ENCODE measurements at places on chromosomes 4 and X.

DNA sequence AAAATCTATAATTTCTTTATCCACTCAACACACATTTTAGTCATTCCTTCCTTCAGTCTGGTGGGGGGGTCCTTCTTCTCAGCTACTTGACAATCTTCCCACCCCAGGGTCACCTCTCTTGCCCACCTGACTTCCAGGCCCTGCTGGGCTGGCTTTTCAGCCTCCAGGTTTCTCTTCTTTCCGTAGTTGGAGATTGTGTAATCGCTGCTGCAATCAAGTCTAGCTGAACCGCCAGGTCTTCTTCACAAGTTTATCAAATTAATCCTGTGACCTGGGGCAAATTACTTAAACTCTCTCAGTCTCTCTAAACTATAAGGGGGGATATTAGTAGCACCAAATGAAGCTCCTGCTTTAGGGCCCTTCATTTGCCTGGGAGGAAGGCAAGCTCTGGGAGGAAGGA lies 102.9 kb upstream of the TNIP3 start:
- DNase-seq, result no peak

GRCh38 chr4:97038146-97038516 lies 1105.1 kb downstream of the STPG2 start:
- no peak for DNase-seq

- no peak for DNase-seq
These were observed 194.3 kb upstream of the RPS6KA3 start for GRCh38 chrX:20461002-20461401.

- no peak for DNase-seq
These were observed 40.1 kb downstream of the TET2 start for GRCh38 chr4:105186701-105187161.

- no peak for DNase-seq
These were observed 23.1 kb upstream of the SMIM31 start for GRCh38 chr4:164730705-164731393.

- no peak for DNase-seq
These were observed 130.4 kb upstream of the RADX start for GRCh38 chrX:106481341-106481740.

DNA sequence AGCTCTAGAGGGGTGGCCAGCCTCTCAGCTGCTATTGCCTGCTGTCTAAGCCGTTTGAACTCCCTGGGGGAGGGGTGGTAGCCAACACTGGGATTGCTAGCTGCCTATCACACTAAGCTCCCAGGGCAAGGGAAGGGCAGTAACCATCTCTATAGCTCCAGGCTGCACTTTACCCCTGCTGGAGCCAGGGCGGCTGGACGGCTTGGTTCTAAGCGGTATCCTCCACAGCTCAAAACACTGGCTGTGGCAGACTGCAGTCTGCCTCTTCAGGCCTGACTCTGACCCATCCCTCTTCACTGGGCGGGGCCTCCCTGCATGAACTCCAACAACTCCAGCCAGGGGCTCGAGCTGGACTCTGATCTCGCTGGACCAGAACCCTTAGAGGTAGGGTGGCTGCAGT lies 55.3 kb upstream of the GNRHR start:
- DNase-seq, result no peak

DNA sequence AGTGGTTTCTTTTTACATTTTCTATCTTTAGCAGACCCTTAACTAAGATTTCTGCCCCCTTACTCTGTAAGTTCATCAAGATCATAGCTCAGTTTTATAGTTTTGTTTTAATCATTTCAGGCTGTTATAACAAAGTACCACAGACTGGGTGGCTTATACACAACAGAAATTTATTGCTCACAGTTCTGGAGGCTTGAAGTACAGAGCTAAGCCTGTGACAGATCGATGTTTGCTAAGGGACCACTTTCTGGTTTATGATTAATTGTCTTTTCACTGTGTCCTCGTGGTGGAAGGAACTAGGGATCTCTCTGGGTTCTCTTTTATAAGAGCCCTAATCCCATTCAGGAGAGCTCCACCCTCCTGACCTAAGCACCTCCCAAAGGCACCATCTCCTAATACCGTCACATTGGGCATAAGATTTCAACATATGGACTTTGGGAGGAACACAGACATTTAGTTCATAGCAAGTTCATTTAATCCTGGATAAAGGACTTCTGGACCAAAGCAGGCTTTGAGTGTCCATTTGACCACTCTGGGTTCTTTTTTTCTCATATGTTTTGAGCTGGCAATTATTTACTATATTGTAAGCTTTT lies 137.0 kb upstream of the IL15 start:
- DNase-seq, result no peak

- DNase-seq, result no peak
These were observed 24.4 kb upstream of the JAKMIP1 start for GRCh38 chr4:6224735-6225134.

GRCh38 chr4:89284828-89285227 lies 22.8 kb downstream of the GPRIN3 start:
- no peak for DNase-seq

GRCh38 chrX:149004936-149005335 lies 500.2 kb downstream of the IDS start:
- no peak for DNase-seq

- no peak for DNase-seq
These were observed 870.9 kb upstream of the FRG1 start for GRCh38 chr4:189069772-189070171.

GRCh38 chr4:66849596-66849995 lies 695.7 kb downstream of the CENPC start:
- DNase-seq, result no peak

GRCh38 chr4:173170182-173170778 lies 1.7 kb downstream of the GALNT7 start:
- no peak for DNase-seq

DNA sequence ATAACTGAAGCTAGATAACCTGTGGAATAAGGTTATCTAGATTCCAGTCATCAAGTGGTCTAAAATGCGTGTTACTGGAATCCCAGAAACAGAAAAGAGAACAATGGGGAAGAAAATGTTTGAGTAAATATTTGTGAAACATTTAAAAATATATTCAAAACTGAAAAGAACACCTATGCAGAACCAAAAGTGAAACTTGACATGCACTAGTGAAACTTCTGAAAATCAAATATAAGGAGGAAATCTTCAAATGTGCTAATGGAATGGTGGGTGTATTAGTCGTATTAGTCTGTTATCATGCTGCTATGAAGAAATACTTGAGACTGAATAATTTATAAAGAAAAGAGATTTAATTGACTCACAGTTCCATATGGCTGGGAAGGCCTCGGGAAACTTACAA lies 512.4 kb upstream of the KLHL4 start:
- DNase-seq, result no peak

GRCh38 chrX:153334654-153335295 lies 822 bp downstream of the ZNF275 start:
- DNase-seq, result no peak

DNA sequence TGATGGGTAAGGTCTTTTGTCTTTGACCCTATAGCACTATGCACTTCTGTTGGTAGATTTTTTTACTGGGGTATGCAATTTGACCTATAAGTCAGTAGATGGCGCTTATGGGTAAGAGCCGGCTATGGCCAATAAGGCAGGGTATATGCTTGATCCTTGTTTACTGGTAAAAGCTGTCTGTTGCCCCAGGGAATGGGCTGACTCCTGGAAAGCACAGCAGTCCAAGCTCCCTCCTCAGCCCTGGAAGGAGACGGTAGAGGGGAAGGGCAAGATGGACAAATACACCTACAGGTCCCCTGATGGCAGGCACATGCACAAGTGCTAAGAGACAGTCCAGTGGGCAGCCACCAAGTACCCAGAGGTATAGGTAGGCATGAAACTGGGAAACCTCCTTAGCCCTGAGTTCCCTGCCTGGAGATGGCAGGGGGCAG lies 63.7 kb downstream of the ADAMTS3 start:
- no peak for DNase-seq

DNA sequence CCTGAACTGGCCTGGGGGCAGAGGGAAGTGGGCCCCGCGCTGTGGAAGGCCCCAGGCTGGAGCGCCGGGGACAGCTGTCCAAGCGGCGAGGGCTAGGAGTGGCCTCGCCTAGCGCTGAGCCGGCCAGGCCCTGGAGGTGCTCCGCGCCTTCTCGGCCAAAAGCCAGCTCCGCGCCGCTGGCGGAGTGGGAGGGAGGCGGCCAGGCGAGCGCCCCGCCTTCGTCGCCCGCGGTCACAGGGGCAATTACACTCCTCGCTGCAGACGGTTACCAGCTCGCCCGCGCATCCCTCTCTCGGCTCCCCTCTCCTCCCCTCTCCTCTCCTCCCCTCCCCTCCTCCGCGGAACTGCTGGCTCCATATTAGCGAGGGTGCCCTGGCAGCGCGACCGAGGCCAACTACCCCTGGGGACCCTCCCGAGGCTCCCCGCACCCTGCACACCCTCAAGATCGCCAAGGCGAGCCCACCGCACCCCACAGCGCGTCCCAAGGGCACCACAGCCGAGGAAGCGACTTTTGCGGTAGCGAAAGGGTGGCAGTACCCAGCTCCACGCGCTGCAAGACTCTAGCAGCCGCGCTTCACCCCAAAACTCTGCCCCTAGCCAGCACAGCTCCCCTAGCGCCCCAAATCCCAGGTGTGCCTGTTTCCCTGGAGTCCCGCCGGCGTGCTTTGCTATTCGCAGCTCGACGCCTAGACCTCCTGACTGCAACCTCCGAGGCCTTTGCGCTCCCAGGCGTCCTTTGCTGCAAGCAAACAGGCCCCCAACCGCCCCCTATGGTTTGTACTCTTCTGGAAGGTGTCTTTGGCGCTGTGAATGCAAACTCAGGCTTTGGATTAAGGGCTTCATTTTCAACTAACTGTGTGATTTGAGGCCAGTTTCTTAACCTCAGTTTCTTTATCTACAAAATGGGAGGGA lies 91.4 kb downstream of the BCOR start:
- DNase-seq, result no peak

GRCh38 chrX:118108304-118108703 lies 8.3 kb downstream of the KLHL13 start:
- no peak for DNase-seq

DNA sequence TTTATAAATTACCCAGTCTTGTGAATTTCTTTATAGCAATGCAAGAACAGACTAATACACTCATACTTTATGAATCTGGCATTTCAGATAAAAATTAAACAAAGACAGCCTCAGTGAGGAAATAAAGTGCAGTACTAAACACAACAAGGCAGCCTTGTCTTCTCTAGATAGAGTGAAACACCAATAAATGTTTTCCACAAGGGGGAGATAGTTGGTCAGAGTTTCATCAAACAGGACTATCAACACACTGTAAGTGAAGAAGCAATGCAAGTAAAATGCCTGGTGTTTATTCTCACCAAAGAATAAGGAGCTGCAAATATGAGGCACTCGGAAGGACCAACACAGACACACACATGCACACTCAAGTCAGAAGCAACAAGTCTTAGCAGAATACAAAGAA lies 62.8 kb downstream of the FAM9B start:
- DNase-seq, result no peak

DNA sequence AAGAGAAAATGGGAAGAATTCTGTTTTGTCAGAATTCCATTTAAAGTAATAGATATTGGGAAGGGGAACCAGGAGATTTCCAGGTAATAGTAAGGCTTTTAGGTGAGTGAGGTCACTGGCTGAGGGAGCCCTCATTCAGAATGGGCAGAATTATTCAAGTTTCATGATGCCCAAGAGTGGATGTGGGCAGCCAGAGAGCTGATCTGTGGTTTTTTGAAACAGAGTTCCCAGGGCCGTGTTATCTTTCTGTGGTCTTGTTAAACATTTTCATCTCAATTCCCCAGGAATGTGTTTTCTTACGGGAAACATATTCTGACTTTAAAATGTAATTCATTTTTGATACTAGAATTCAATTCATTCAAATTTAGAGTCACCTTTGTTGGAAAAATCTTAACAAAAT lies 182.0 kb upstream of the AADAT start:
- DNase-seq, result no peak

- no peak for DNase-seq
These were observed 162.1 kb downstream of the SMIM20 start for GRCh38 chr4:26076000-26076587.

GRCh38 chr4:124694946-124695598 lies 17.5 kb downstream of the ANKRD50 start:
- DNase-seq, result no peak

GRCh38 chrX:64977051-64977450 lies 801 bp upstream of the ZC4H2 start:
- DNase-seq, result no peak

DNA sequence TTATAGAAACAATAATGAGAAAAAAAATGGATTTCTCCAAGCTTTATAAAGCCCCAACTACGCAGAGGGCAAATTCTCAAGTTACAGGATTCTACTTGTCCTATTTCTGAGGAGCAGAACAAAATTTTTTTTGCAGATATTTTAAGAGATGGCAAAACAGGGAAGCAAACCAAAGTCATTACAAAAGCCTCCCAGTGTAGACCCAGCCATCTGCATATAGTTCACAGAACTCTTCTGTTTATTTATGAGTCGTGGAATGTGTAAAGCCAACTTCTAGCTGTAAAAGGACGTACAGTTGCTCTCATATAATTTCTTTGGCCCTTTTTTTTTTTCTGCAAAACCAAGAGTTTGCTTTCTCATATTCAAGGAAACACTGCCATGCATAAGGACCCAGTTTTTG lies 120.4 kb downstream of the PCDH7 start:
- DNase-seq, result no peak

GRCh38 chrX:149611623-149612175 lies 16.6 kb upstream of the HSFX2 start:
- DNase-seq, result no peak

GRCh38 chrX:130171446-130172126 lies at the start of gene RAB33A:
RAB33A (plus strand) TSS chrX:130171962; CDS start chrX:130172063, 101 bp downstream.
- DNase-seq, result no peak

GRCh38 chr4:165294907-165295306 lies 32.6 kb upstream of the MSMO1 start:
- DNase-seq, result no peak

DNA sequence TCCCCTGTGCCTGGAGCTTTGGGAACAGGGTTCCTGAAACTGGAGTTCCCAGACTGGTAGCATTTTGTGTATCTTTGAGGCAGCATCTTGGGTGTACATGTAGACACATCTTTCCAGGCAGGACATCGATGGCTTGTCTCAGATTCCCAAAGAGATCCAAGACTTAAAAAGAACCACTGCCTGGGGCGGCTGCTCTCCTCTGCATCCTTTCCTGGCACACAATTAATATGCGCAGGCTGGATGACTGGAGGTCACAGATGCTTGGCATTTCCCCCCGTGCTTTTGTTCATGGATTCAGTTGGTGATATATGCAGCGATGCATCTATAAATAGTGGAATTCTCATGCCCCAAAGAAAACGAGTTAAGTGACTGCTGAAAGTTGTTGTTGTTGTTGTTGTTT lies 80.5 kb downstream of the CLDN34 start:
- DNase-seq, result no peak

- no peak for DNase-seq
These were observed 505.0 kb downstream of the BCOR start for GRCh38 chrX:39592776-39593175.

- no peak for DNase-seq
These were observed 101.9 kb downstream of the CEP135 start for GRCh38 chr4:56050625-56051024.

- DNase-seq, result no peak
These were observed 151.1 kb downstream of the SLC7A11 start for GRCh38 chr4:138090918-138091676.
